ENCODE measurements at places on chromosomes 2 and 18.

GRCh38 chr18:39638224-39638623, 2072.6 kb upstream of the CELF4 start:
- no peak for DNase-seq

DNA sequence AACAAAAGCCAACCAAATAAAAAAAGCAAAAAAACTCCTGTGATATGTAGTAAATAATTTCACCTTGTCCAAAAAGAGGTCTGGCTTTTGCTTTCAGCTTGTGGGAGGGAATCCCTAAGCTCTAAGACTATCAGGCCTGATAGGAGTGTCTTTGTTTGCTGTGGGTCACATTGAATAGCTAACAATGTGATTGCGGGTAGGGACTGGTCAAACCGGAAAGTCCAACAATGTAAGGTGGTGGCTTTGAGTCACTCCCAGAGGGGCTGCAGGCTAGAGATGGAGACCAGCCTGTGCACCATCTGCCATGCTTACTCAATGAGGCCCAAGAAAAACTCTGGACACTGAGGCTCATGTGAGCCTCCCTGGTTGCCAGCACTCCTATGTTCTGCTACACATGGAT, 192.9 kb downstream of the TFCP2L1 start:
- DNase-seq = no peak

- DNase-seq = no peak
These were observed 586.8 kb downstream of the DSC3 start for GRCh38 chr18:30455741-30456140.

DNA sequence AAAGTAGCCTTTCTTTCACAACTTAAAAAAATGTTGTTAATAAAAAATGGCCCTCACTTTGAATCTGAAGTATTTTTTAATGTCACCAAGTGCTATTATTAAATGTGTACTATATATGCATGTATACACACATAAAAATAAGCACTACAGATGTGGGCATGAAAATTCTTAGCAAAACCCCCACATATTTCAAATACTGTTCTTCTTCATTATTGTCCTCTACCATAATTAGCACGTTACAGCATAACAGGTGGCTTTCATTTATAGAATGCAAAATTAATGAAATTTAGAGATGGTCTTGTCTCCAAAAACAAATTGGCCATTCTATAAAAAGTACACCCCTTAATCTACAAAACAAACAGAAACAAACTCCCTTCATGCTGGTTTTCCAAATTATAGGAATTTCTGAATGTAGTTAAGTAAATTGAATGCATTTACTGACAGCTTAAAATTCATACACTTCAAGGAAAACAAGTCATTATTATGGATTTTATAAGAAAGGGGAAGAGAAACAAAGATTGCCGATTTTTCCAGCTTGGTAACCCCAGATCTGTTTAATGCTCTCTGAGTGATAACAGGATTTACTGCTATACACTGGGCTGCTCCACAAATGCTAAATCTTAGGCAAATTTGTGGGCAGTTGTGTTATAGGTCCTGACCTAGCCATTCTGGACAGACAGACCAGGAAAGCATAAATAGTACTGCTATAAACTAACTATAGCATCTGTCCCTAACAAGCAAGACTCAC, 67.2 kb downstream of the SPRED2 start:
- DNase-seq = no peak

- no peak for DNase-seq
These were observed 34.6 kb upstream of the WDR75 start for GRCh38 chr2:189406586-189407233.

- DNase-seq = no peak
These were observed at the start of gene HOXD8 for GRCh38 chr2:176128982-176129796. TSS of gene HOXD8 (plus strand) at chr2:176129705. CDS start at chr2:176130367, 662 bp downstream.

DNA sequence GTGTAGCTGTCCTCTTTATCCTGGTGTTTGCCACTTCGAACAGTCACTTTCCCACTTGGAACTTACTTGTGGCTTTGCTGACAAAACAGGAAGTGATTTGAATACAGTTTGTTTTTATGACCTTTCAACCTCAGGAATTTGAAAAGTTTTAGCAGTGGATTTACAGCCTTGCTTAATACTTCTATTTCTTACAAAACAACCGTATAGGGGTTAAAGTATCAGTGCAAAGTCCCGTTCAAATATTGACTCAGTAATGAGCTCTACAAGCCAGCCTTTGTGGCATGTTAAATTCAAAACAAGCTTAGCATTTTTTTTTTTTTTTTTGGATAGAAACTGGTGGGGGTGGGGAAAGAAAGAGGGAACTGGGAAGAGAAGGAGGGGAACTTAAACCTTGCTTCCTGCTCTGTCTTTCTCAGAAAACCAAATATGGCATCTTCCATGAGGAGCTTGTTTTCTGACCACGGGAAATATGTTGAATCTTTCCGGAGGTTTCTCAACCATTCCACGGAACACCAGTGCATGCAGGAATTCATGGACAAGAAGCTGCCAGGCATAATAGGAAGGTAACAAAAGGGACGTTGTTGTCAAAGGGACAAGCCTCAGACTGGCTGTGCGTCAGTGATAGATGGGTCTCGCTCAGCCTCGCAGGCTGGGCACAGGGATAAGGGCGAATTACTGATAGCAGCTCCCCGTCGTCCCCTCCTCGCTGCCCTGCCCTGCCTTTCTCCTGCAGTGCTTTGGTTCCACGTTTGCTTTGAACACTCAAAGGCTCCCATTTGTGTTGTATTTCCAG, at the start of gene HNMT:
TSS of gene HNMT (plus strand) at position 408 of the 793 bp plus-strand sequence. CDS start at position 427, 19 bp downstream.
- no peak for DNase-seq

DNA sequence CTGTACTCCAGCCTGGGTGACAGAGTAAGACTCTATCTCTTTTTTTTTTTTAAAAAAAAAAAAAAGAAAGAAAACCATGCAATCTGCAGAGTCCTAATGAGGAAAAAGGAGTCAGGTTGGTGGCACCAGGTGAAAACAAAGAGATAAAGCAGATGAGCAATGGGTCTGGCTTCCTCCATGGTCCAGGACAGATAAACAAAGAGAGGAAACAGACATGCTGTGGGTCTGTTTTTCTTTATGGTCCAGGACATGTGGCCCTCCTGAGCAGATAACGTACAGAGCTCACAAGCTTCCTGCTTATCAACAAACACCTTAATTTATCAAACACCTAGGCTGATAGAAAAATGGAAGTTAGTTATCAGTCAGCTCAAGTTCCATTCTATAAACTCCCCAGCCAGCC, 24.4 kb upstream of the TUBB6 start:
- no peak for DNase-seq

DNA sequence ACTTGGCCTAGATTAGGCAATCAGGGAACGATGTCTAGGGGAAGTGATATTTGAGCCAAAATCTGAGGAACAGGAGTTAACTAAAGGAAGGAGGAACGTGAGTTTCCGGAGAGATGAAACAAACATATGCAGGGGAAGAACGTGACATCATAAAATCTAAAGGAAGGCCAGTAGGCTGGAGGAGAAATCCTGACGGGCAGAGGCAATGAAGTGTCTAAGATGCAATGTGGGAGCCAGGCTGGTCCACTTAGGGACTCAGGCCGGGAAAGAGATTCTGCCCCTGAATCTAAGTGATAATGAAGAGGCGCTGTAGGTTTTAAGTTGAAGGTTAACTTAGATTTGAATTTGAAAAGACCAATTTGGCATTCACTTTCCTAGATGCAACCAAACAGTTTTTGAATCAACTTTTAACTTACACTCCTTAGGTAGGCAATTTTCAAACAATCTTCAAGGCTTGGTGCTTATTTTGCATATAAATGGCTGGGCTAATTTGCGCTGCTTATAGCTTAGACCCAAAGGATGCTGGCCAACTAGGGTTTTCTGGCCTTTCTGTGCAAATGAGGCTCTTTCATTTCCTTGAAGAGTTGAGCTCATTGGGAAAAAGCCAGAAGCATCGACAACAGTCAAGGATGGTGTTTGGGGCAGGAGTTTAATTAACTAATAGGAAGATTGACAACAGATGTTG, 221.7 kb downstream of the SOX11 start:
- DNase-seq = no peak

- DNase-seq = no peak
These were observed 81.3 kb downstream of the CERKL start for GRCh38 chr2:181575650-181576025.

DNA sequence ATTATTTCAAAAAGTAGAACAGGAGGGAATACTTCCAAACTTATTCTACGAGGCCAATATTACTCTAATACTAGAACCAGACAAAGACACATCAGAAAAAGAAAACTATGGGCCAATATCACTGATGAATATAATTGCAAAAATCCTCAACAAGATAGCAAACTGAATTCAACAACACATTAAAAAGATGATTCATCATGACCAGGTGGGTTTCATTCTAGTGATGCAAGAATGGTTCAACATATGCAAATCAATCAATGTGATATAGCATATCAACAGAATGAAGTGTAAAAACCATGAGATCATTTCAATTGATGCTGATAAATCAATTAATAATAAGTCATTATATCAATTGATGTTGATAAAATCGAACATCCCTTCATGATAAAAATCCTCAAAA, 22.4 kb upstream of the EML6 start:
- DNase-seq = no peak

DNA sequence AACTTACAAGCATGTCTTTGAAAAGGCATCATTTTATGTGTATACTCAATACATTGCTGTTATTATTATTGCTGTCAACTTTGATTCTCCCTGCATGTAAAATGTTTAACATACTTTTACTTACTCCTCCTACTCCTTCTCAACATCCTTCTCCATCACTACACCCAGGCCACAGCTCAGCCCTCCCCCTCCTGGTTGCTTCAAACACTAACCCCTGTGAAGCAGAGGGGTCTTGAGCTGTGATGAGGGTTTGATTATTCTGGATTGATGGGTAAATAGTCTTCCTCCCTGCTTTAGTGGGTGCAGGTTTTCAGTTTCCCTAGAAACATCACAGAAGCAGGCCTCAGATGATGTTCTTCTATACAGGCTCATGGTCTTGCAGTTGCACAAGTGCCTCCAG, 221.0 kb downstream of the OSR1 start:
- DNase-seq = no peak

GRCh38 chr2:149645391-149645790, 57.8 kb upstream of the MMADHC start:
- no peak for DNase-seq

DNA sequence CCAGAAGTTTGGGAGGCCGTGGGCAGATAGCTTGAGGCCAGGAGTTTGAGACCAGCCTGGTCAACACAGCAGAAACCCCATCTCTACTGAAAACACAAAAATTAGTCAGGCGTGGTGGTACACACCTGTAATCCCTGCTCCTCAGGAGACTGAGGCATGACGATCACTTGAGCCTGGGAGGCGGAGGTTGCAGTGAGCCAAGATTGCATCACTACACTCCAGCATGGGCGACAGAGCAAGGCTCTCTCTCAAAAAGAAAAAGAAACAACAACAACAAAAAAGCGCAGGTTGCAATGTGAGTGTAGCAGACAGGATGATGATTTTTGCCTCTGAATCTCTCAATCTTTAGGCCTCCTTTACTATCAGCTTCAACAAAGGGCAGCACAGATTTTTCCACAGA, 2.7 kb upstream of the USP14 start:
- DNase-seq = no peak

Data from CD4-positive, alpha-beta T cell (primary cell).